Activated T-helper 1 cell treated with anti-CD3 and anti-CD28 coated beads, Interleukin-12 subunit alpha, Interleukin-12 subunit beta, Interleukin-2, Interleukin-4 antibody, amounts not matched to agents 30 ng/mL and 10 ng/mL and 1 ng/mL, durations not matched to agents 14 hours and 24 hours and 36 hours (primary cell): ENCODE measurements at places on chromosomes 1 and 21. TPM values are rescaled to one million over a fixed set of nuclear protein-coding genes. Genes with fewer than 3 reads are reported as not detected.

DNA sequence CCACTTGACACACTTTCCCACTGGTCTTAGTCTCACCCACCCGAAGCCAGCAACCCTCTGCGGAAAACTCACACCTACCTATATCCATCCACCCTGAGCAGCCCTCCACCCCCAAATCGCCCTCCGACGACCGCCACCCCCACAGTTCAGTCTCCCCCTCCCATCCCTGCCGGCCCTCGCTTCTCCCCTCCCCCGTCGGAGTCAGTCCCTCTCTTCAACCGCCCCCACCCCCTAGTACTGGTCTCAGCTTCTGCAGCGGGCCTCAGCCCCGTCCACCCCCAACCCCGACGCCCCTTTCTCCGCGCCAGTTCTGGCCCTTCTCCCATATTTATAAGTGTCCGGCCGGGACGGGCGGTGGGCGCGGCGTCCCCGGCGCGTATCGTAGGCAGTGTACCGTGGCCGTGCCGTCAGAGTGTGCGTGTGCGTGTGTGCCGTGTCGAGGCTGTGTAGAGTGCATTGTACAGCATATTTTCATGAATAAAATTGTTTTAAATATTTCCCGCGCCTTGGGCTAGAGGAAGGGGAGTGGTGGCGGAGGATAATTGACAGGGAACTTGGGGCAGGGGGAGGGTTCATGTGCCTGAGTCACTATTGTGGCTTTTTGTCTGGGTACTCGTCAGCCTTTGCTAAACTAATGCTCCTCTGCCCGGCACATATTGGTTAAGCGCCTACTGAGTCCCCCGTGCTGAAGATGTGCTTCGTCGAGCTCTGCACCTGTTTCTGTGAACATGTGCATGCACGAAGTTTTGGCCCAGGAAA, 22.0 kb downstream of the FOXO6 start:
- peaks cover 12% of the 10 kb centered on the region for H3K4me1 ChIP-seq
- no peaks in the 10 kb centered on the region for H3K36me3 ChIP-seq
- peak overlapping the region; percentile 62 for H3K4me3 ChIP-seq
- no peak overlapping the region for H3K27ac ChIP-seq

- no peak overlapping the region for H3K4me3 ChIP-seq
- H3K27ac ChIP-seq: no peak overlapping the region
- no peaks in the 10 kb centered on the region for H3K36me3 ChIP-seq
- no peaks in the 10 kb centered on the region for H3K4me1 ChIP-seq
- no peaks in the 10 kb centered on the region for H3K27me3 ChIP-seq
- no peak for DNase-seq
Observed at GRCh38 chr1:7363450-7363849, 407.6 kb upstream of the VAMP3 start.

GRCh38 chr21:22356663-22357062, 1358.5 kb downstream of the NCAM2 start:
- H3K4me3 ChIP-seq: no peak overlapping the region
- no peaks in the 10 kb centered on the region for H3K36me3 ChIP-seq
- H3K27ac ChIP-seq: no peak overlapping the region
- H3K4me1 ChIP-seq: no peaks in the 10 kb centered on the region
- no peak for DNase-seq

GRCh38 chr21:37568916-37569315, 202.3 kb downstream of the DYRK1A start:
- H3K4me3 ChIP-seq: no peak overlapping the region
- no peak for DNase-seq
- peaks cover 17% of the 10 kb centered on the region for H3K27me3 ChIP-seq

GRCh38 chr1:98278055-98278454, 357.2 kb upstream of the DPYD start:
- no peaks in the 10 kb centered on the region for H3K36me3 ChIP-seq
- H3K27me3 ChIP-seq: no peaks in the 10 kb centered on the region
- no peak overlapping the region for H3K4me3 ChIP-seq
- H3K27ac ChIP-seq: no peak overlapping the region
- DNase-seq: no peak

GRCh38 chr1:17287130-17287776, 20.7 kb upstream of the PADI4 start:
- no peaks in the 10 kb centered on the region for H3K36me3 ChIP-seq
- H3K4me3 ChIP-seq: no peak overlapping the region
- DNase-seq: no peak
- no peak overlapping the region for H3K27ac ChIP-seq
- H3K4me1 ChIP-seq: no peaks in the 10 kb centered on the region

DNA sequence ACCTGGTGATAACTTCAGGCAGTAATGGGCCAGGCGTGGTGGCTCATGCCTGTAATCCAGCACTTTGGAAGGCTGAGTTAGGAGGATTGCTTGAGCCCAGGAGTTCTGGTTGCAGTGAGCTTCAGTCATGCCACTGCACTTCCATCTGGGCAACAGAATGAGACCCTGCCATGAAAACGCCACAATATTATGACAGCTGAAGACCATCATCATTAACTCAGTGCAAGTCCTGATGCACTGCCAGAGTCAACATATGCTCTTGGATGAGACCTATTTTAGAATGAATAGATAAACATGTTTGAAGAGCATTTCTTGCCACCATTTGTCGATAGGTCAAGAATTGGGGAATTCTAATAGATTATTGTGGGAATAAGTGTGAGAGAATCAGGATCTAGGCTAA, 26.4 kb downstream of the HENMT1 start:
- peaks cover 2% of the 10 kb centered on the region for H3K4me1 ChIP-seq
- no peak for DNase-seq
- H3K4me3 ChIP-seq: no peak overlapping the region
- no peaks in the 10 kb centered on the region for H3K27me3 ChIP-seq
- peaks cover 25% of the 10 kb centered on the region for H3K36me3 ChIP-seq

DNA sequence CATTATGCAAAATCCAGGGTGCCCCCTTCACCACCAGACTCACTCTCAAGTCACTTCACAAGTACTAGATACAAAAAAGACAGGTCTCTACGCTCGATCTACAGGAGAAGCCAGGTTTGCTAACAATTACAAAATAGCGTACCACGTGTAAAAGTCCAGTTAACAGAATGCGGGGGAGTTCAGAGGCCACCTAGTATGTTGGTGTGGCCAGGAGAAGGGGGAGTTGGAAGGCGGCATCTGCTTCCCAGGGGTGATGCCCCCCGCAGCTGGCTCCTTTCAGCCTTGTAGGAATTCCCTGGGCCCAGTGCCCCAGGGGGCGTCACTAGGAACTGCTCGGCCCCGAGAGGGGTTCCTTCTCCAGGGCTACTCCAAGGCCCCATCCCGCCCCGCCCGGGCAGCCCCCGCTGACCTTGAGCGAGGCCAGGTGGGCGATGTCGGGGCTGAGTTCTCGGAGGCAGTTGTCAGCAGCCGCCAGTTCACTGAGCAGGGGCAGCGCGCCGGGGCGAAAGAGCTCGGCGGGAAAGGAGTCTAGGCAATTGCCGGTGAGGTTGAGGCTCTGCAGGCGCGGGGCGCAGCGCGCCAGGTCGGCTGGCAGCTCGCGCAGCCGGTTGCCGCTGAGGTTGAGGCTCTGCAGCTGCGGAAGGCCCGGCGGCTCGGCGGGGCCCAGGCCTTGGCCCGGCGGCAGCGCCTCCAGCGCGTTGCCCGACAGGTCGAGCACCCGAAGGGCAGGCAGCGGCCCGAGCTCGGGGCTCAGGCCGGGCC, 664 bp downstream of the LRRC47 start:
- H3K4me3 ChIP-seq: peak overlapping the region; percentile 91
- H3K36me3 ChIP-seq: no peaks in the 10 kb centered on the region
- DNase-seq: no peak

DNA sequence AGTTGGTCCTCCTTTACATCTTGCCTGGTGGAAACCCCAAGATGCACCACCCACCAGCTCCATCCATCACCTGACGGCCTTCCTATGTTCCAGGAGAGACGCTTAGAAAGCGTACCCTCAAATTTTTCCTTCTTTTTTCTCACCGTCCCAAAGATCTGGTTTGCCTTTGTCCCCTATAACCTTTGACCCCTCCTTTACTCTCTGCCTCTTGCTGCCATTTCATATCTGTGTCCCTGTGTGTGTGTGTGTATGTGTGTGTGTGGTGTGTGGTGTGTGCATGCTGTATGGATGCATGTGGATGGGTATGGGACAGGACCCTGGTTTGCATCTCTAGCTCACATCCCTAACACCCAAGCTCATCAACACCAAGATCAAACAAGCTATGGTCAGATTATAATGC, 22.2 kb upstream of the IPO9 start:
- no peaks in the 10 kb centered on the region for H3K36me3 ChIP-seq
- DNase-seq: no peak
- H3K4me1 ChIP-seq: no peaks in the 10 kb centered on the region
- H3K27me3 ChIP-seq: peaks cover 1% of the 10 kb centered on the region
- H3K4me3 ChIP-seq: no peak overlapping the region

DNA sequence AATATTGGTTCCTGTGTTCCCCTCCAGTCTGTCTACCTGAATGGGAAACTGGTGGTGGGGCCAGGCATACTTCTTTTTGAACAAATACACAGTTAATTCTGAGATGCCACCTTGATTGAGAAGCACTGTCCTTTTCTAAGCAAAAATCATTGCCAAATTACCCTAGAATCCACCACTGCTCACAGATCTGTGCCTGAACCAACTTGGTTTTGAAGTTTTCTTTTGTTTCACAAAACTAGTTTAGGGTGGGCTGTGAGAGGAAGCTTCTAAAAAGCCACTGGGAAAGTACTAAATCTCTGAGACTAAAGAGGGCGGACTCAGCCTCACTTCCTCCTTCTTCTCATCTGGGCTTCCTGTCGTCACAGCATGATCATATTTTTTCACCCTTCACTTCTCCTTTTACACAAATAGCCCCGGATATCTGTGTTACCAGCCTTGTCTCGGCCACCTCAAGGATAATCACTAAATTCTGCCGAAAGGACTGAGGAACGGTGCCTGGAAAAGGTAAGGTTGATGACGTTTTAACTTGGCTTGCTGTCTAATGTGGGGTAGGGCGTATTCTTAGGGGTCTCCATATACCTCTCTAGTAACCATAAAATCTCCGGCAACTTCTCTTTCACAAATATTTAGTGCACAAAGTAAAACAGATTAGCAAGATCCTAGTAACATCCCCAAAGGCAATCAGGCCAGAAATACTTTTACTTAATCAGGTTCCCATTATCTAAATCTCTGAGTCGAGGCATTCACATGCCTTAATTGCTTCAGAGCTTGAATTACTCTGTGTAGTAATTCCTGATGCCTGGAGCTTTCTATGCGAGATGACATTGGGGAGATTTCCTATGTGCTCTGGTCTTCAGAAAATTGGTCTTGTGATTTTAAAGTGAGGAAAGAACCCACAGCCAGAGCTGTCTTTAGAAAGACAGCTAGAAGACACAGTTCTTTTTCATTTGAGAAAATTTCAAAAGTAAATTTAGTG, at the start of gene CD53:
TSS of gene CD53 (plus strand) at position 404 of the 976 bp plus-strand sequence. CDS start 18,261 bp downstream, outside the sequence.
- H3K4me3 ChIP-seq: peak within 1 kb of the TSS; percentile 99
- peaks cover 22% of the 10 kb centered on the region for H3K36me3 ChIP-seq

DNA sequence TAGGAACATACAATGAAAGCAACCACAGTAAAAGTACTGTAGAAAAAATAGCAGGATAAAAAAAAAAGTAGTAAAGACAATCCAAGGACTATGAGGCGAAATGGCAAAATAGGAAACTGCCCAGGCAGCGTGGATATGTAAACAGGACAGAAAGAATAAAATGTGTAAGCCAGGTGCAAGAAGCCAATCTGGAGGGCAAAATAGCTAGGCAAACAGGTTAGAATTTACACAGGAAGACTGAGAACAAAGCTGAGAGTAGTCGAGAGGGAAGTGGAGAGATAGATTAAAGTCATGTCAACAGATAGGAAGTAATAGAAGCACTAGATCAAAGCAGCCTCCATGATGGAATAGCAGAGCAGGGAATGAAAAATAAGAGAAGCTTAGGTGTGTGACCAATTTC, 124.2 kb upstream of the B3GALT2 start:
- H3K36me3 ChIP-seq: no peaks in the 10 kb centered on the region

DNA sequence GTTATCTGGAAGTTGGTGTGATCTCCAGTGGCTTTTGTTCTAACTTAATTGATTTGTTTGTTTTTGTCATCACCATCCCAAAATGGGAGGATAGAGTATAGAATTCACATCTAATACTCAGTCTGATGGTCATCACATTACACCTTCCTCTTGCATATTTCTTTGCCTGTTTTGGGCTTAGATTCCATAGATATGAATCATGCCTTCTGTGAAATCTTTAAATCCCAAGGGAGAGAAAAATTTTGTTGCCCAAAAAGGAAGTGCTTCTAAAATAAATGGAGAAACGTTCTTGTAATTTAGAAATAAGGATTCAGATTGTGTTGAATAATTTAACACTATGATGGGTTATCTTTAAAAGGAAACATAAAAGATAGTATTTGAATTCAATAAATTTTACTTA, 446.0 kb upstream of the LRRC7 start:
- H3K36me3 ChIP-seq: no peaks in the 10 kb centered on the region
- H3K27me3 ChIP-seq: no peaks in the 10 kb centered on the region
- no peak overlapping the region for H3K27ac ChIP-seq
- no peaks in the 10 kb centered on the region for H3K4me1 ChIP-seq
- no peak overlapping the region for H3K4me3 ChIP-seq

The PTGFRN gene
- total RNA-seq: 38.0 and 43.4 TPM in 2 replicates

The PLA2G2F gene
- not detected in 2 replicates for total RNA-seq

The OR2L13 gene
- not detected in 2 replicates for total RNA-seq
